ENCODE measurements at places on chromosomes 4 and X. TPM values are rescaled to one million over a fixed set of nuclear protein-coding genes. Genes with fewer than 3 reads are reported as not detected.

The AKAP14 gene
- not detected for polyA plus RNA-seq

The GLOD5 gene
- polyA plus RNA-seq: not detected

The UGDH gene
- polyA plus RNA-seq: 20.0 TPM

The COL25A1 gene
- not detected for polyA plus RNA-seq

The APELA gene
- not detected for polyA plus RNA-seq

The SPANXA1 gene
- polyA plus RNA-seq: not detected

The GYPB gene
- not detected for polyA plus RNA-seq

The HSFX3 gene
- polyA plus RNA-seq: not detected

The MAGEC2 gene
- not detected for polyA plus RNA-seq

The ZAR1 gene
- not detected for polyA plus RNA-seq

The ATRX gene
- 86.7 TPM for polyA plus RNA-seq

The SLC2A9 gene
- 0.41 TPM for polyA plus RNA-seq

The WAS gene
- 26.5 TPM for polyA plus RNA-seq

The EDNRA gene
- not detected for polyA plus RNA-seq

The MAGEA2 gene
- not detected for polyA plus RNA-seq

The BST1 gene
- 0.21 TPM for polyA plus RNA-seq

The UCHL1 gene
- polyA plus RNA-seq: 0.78 TPM

The CRMP1 gene
- polyA plus RNA-seq: not detected

The ATG4A gene
- polyA plus RNA-seq: 25.1 TPM

The ZCCHC18 gene
- 15.4 TPM for polyA plus RNA-seq

The DHRSX gene
- 27.5 TPM for polyA plus RNA-seq

The CNKSR2 gene
- 4.0 TPM for polyA plus RNA-seq

The DMP1 gene
- polyA plus RNA-seq: not detected

The BMP3 gene
- 0.05 TPM for polyA plus RNA-seq

The CWH43 gene
- not detected for polyA plus RNA-seq

The GNRHR gene
- not detected for polyA plus RNA-seq

The ADH1A gene
- polyA plus RNA-seq: not detected
